ENCODE measurements at places on chromosomes 5 and 9.

DNA sequence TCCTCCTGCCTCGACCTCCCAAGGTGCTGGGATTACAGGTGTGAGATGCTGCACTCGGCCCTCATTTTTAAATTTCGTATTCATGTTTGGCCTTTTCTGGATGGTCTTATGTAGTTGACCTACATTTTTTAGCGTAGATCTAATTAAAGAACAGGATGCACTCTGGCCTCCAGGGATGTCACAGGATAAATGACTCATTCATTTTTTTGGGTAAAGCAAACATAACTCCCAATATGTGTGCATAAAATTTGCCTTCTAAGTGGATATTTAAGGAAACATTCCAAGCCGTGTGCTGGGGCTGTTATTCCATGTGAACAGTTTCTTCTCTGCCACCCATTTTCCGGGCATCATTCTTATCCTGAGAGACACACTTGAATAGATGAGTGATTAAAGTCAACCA, 501.6 kb downstream of the IRX1 start:
- no peak for DNase-seq

DNA sequence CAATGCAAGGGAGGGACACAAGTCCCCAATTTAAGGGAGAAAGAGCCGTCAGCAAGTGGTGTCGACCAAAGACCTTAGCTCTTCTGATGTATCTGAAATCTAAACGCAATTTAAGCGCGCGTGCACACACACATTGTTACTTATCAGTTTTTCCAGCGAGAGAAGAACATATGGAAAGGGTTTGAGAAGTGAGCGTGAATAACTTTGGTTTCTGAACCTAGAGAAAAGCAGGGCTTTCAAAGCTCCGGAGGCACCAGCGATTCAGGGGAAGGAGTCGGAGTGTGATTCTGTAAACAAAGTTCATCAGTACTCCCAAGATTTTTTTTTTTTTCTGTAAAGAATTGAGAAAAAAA, 191.8 kb downstream of the MEF2C start:
- no peak for DNase-seq

GRCh38 chr5:17412760-17413671, 85.0 kb upstream of the TAF11L2 start:
- no peak for DNase-seq

DNA sequence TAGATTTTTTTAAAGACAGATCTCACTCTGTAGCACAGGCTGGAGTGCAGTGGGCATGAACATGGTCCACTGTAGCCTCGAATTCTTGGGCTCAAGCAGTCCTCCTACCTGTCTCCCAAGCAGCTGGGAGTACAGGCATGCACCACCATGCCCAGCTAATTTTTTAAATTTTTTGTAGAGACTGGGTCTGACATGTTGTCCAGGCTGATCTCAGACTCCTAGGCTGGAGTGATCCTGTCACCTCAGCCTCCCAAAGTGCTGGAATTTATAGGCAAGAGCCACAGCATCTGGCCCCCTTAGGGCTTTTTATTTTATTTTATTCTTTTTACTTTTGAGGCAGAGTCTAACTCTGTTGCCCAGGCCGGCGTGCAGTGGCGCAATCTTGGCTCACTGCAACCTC, 56.4 kb downstream of the NSD1 start:
- DNase-seq, result no peak

- DNase-seq, result no peak
Observed at GRCh38 chr5:132872788-132873118, 715 bp upstream of the LEAP2 start.

DNA sequence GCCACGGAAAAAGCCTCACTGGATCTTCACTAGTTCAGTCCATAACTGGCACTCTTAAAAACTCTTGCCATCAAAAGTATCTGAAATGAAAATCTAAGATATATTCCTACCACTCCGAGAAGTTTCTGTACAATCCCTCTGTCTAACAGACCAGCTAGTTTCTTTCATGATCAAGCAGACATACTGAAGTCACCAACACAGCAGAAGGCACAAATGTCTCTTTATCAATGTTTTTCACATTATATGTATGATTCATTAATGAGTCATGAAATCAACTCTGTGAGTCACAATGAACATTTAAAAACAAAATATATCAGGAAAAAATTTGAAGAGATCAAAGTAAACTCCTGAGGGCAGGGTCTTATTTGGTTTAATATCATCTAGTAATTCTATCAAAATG, 50.8 kb downstream of the F2R start:
- DNase-seq, result no peak

DNA sequence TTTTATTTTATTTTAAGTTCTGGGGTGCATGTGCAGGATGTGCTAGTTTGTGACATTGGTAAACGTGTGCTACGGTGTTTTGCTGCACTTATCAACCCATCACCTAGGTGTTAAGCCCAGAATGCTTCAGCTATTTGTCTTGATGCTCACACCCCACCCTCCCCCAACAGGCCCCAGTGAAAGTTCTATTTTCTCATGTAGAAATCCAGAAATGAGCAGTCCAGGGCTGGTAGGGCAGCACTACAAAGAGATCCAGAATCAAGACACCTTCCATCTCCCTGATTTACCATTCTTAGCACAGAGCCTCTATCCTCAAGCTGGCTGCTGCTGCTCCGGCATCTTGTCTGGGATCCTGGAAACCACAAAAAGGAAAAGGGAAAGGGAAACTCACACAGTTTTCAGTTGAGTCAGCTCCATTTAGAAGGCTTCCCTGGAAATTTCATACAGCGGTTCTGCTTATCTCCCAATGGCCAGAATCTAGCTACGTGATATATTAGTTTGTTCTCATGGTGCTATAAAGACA, 85.4 kb upstream of the SMARCA2 start:
- no peak for DNase-seq

- DNase-seq, result no peak
Observed at GRCh38 chr9:87656485-87656884, 69.4 kb upstream of the CTSL start.

- no peak for DNase-seq
Observed at GRCh38 chr9:10232352-10232930, 380.4 kb downstream of the PTPRD start.

GRCh38 chr9:106077731-106078130, 383.4 kb downstream of the TMEM38B start:
- DNase-seq, result no peak

DNA sequence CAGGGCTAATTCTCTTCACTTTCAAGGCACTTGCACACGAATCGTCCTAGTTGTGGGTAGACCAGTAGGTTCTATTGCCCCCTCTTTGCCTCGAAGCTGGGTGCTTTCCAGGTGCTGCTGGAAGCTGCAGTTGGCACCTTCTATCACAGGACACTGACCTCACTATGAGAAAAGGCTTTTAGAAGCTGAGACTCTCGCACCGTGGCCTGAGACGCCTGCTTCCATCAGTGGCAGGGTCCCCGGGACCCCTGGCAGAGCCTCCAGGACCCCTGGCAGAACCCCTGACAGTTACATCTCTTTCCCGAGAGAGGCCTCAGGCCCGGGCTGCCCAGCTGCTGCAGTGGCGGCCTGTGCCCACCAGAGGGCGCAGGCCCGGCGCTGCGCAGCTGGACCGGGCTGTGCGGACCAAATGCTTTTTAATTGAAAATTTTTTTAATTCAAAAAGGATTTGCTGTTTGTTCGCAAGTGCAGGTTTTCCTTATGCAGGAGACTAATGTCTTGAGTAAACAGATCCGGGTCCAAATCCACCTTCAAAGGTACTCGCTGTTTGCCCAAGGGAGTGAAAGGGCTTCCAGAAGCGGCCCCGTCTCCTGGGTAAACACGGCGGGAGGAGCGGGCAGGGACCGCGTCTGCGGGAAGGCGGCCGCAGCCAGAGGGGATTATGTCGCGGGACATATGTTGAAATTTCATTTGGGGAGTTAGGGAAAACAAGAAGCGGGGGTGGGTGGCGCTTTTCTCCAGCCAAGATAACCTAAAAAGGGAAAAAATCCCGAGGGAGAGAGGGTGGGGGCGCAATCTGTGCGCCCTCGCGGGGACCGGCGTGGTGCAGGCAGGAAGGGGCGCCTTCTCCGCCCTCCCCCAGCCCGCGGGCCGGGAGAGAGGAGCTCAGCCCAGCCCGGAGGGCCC, 114.5 kb upstream of the LMX1B start:
- DNase-seq, result peak; percentile 58

- no peak for DNase-seq
Observed at GRCh38 chr9:113738496-113738892, 137.6 kb upstream of the ZNF618 start.

DNA sequence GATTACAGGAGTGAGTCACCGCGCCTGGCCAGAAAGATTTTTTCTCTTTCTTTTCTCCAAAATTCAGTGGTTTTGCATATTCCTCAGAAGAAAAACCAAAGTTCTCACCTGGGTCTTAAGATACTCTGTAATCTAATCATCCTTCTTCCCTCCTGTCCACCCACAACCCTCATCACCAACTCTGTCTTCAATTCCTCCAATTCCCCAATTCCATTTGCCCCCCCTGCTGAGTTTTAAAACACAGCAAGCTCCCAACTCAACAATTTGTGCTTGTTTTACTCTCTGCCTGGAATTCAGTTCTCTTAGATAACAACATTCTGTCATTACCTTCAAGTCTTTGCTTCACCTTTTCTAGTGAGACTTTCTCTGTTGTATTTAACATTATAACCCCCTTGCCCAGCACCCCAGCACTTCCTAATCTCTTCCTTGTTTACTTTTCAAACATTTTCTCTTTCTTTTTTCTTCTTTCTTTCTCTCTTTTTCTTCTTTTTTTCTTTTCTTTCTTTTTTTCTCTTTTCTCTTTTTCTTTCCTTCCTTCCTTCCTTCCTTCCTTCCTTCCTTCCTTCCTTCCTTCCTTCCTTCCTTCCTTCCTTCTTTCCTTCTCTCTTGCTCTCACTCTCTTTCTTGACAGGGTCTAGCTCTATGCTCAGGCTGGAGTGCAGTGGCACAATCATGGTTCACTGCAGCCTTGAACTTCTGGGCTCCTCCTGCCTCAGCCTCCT, 7.8 kb downstream of the TEX48 start:
- no peak for DNase-seq

- no peak for DNase-seq
Observed at GRCh38 chr9:131719262-131719908, 20.5 kb downstream of the RAPGEF1 start.

DNA sequence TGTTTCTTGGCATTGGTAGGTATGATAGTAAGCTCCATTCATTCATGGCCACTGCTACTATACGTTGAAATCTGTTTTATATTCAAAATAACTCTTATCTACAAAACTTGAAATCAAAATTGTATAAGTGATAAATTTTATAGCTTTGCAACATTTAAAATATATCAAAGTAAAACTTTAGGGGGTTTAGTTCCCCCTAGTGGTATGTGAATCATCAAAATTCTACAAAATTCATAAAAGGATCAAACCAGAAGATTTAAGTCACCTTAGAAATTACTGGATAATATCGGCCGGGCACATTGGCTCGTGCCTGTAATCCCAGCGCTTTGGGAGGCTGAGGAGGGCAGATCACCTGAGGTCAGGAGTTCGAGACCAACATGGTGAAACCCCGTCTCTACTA, 243.0 kb upstream of the CDH18 start:
- DNase-seq, result no peak

DNA sequence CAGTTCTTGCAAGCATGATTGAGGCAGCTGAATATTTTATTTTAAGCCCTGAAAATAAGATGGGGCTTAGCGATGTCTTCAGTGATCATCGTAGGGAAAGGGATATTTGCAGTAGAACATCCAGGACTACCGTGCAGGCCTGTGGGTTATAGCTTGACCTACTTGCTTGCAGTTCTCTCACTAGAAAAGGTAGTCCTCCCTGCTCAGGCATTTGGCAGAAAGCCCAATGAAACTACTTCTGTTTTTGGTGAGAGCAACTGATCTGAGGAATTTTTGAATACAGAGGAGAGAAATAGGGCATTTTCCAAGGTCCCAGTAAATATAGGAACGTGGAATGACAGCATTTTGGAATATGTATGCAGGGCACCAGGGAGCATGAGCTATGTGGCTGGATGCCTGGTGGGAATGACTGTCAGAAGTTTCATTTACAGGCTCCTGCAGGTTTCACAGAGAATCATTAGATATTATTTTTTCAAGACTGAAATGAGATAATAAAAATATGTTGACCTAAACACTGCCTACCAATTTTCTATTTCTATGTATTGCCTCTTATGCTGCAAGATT, 417.9 kb upstream of the ACTBL2 start:
- no peak for DNase-seq

DNA sequence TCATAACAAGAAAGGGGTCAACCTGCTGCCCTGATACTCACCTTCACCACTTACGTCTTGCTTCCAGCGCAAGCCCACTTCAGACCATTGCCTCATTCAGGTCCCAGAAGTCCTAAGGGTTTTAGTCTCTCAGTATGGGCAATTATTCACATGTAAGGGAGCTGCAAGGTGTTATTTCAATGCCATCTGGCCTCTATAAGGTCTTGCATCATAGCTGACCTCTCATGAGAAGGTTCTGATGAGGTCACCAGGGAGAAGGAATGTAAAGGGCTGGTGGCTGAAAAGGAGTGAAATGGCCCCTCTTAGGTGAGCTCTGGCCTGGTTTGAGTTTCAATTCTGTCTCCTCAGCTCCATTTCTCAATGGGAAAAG, 1.5 kb upstream of the MARCHF3 start:
- DNase-seq, result no peak

GRCh38 chr9:138017200-138017599, 139.6 kb downstream of the CACNA1B start:
- no peak for DNase-seq

- DNase-seq, result no peak
Observed at GRCh38 chr9:89514337-89514736, 16.4 kb upstream of the SEMA4D start.

DNA sequence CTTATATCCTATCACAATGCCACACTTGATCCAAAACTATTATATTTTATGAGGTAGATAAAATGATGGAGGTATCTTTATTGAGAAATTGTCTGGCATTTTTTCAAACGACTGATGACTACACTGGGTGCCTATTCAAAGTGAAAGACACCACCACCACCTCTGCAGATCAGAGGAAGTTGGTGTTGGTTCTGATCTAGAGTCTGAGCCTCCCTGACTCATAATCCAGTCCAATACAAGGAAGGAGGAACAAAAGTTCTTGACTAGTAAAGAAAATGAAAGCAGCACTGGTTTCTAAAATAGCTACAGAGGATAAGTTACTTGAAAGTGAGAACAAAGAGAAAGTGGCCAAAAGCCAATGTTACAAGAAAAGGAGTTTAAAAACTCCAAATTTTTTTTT, 139.9 kb downstream of the RFX3 start:
- peak; percentile 26 for DNase-seq

- peak; percentile 29 for DNase-seq
Observed at GRCh38 chr5:176647843-176648473, 674 bp downstream of the TSPAN17 start.

GRCh38 chr5:52859628-52860027, 71.9 kb downstream of the ITGA1 start:
- no peak for DNase-seq

- no peak for DNase-seq
Observed at GRCh38 chr5:124742983-124743601, 3.3 kb downstream of the ZNF608 start.

- DNase-seq, result no peak
Observed at GRCh38 chr5:126926187-126926586, 104.2 kb downstream of the MARCHF3 start.

- DNase-seq, result no peak
Observed at GRCh38 chr5:91070761-91071550, 312.2 kb downstream of the ARRDC3 start.

All from CD4-positive, alpha-beta T cell treated with Interleukin-17A for 4 hours (primary cell).